Effector memory CD8-positive, alpha-beta T cell (primary cell): ENCODE measurements at places on chromosomes 7 and 10.

DNA sequence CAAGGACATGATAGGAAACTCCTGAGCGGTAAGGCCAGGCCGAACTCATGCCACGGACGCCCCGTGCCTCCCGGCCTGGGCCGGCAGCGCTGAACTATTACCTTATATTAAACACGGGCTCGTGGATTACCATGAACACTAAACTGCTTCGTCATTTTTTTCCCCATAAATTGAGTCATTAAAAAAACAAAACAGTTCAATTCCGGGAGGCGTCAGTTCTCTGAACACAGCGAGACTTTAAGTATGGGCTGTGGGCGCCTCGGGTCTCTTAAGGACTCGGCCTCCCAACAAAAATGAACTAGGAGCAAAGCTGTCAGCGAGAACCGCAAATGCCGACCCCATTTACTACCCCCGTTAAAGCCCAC, 519 bp downstream of the PITRM1 start:
- no peak for DNase-seq

DNA sequence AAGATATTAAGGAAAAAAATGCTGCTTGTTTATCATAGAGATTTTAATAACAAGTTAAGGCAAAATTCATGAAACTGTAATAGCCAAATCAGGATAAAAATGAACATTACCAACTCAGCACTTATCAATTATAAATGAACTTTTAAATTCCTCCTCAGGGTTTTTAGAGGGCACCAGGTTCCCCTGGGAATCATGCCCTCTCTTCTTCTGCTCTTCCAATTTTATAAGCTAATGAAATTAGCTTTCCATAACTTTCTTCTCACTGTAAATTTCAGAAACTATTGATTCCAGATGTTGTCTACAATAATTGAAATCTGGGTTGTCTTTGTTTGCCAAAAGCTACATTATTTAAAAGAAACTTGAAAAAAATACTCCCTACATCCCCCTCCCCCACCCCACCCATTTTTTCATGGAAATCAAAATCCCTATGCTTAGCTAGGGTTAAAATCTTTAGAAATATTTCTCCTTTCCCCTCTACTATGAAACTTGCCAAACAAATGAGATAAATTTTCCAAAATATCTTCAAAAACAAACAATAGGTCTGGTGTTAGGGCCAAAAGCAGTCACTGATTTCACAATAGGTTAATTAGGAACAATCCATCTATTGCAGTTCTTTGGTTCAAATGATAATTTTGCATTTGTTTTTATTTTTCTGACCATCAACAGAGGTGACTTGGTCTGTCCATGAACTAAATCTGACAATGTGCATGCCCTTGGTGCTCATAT, 187.7 kb downstream of the DOCK4 start:
- DNase-seq: no peak

DNA sequence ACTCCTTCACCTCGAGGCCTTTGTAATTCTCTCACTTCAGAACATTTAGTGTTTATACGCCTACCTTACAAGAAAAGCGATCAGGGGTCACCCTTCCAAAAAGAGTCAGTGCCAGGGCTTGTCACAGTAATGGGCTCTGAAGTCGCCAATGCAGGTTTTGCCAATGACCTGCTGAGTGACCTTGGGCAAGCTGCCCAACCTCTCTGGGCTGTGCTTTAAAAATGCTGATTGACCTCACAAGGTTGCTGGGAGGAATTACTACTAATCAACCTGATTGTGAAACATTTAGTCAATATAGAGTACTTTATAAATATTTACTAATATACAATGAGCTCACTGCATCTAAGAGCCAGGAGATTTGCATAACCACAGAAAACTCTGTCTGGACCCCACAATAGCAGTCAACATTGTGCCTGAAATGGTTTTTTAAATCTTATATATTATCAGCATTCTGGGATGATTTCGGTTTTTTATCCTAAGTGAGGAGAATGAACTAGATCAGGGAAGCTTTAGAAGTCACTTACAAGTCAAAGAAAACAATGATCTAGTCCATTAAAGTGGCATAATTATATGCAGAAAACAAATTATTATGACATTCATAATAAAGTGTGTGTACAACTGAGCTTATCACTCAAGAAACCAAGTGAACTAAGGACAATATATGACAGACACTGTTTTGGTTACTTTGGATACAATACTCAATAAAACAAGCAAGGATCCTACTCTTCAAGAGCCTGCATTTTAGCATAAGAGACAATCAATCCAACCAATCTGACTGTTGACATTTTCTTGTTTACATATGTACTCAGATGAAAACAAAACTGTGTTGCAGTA, 290.5 kb downstream of the SORCS1 start:
- no peak for DNase-seq

DNA sequence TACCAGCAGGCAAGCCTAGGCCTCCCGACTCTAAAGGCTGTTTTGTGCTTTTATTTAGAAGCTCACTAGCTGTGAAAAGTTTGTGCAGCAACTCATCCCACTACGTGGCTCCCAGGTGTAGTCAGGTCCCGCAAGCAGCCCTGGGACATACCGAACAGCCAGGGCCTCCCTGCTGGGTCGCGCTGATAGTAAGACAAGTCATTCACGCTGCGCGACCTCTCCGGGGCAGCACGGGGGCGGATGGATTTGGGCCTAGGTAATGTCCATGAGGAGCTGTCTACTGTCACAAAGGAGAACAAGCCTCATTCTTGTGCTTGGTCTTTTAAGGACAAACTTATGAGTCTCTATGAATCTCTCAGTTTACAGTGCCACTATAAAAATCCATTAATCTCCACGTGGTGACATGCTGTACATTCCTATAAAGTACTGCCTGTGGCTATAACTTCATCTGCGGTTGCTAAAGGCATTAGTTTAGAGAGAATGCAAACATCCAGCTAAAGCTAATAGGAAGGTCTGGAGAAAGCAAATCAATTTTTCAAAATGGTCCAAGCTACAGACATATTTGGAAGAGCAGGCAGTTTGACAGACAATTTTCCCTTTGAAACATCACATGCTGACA, 546.8 kb downstream of the PHTF2 start:
- DNase-seq: no peak

DNA sequence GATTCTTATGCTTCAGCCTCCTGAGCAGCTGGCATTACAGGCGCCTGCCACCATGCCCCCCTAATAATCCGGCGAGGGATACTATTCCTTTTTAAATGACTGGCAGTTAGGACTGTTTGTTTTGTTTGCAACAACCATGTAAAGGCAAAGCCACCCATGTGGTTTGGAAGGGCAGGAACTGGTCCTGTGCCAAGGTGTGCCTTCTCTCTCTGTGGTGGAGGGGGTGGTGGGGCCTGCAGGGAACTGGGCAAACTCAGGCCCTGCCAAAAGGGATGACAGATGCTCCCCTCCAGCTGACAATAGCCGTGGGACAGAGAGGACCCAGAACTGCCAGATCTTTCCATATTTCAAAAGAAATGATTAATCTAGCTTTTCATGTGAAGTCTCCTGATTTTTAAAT, 23.5 kb upstream of the WAPL start:
- no peak for DNase-seq
